ENCODE measurements at places on chromosomes 2 and 18.

DNA sequence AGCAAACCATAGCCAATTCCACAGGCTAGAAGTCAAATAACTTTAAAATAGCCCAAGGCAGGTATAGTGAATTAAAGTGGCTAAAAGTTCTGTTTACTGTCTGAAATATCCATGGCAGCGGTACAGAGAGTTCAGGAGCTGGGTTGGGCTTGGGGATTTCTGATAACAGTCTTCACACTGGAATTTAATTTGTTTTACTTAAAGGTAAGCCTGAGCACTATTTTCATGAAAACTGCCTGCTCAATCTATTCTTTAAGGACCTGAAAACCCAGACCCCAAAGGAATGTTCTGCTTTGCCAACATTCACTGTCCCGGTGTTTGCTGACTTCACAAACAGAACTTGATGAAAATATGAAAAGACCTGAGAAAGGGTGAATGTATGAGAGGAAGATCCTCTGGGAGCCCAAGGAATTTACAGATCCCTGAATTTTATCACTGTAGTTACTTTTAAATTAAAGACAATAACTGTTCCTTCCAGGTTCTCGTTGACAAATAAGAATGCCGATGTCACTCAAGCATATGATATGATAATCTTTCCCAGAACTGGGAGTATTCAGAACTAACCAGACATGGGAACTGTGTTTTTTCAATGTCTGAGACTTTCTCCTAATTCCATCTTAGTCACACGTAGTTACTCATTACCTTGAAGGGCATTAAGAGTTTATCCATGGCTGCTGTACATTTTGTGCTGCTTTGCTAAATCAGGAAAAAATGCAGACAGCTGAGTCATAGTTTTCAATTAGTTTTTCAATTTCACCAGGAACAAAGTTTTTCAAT lies 28.3 kb upstream of the ITGB6 start:
- no peak for DNase-seq

GRCh38 chr2:66872081-66872985 lies 437.4 kb downstream of the MEIS1 start:
- no peak for DNase-seq

DNA sequence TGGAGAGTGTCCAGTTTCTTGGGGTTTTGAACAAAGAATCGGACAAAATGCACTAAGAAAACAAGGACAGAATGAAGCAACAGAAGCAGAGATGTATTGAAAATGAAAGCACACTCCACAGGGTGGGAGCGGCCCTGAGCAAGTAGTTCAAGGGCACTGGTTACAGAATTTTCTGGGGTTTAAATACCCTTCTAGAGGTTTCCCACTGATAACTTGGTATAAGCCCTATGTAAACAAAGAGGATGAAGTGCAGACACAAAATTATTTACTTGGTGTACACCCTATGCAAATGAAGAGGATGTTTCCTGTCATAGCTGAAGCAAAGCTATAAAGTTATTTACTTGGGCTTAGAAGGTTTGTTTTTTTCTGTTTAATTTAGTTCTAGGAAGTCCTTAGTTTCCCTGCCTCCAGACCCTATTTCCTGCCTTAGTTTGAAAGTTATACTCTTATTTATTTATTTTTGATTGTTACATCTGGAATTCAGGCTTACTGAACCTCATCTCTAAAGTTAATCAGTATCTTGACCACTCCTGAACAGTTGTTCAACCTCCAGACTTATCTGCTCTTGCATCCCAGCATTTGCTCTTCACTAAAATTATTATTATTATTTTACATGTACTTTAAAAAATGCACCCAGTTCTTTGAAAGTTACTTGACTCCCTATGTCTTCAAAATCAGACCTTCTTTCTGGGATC lies 193.5 kb downstream of the SPP2 start:
- DNase-seq = no peak

DNA sequence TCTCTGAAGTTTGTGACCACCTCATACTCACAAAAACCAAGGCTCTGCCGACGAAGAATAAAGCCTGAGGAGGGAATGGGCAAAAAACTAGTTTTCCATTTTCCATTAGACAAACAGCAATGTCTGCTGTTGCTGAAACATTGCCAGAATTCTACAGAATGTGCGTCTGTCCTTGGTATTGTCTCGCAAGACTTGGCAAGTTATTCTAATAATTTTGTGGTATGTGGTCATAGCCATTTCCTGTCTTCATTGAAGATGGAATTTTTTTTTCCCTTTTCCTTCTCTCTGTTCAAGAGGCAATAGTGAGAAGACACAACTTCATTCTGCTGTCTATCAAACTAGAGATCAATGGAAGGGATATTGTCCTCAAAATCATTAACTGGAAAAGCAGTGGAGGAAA lies 296.1 kb downstream of the RND3 start:
- DNase-seq = no peak

- DNase-seq = no peak
Observed at GRCh38 chr2:45000921-45001868, 8.1 kb downstream of the SIX2 start.

- no peak for DNase-seq
Observed at GRCh38 chr2:168545439-168546082, 89.5 kb downstream of the CERS6 start.

- peak; percentile 72 for DNase-seq
Observed at GRCh38 chr2:30366199-30366691, 80.8 kb upstream of the LCLAT1 start.

GRCh38 chr2:61671561-61672315 lies 133.6 kb upstream of the XPO1 start:
- no peak for DNase-seq

- DNase-seq = no peak
Observed at GRCh38 chr18:12554796-12555388, 103.0 kb downstream of the SPIRE1 start.
